Endothelial cell of umbilical vein (primary cell): ENCODE measurements at places on chromosomes 16 and 17. TPM values are rescaled to one million over a fixed set of nuclear protein-coding genes. Genes with fewer than 3 reads are reported as not detected.

Gene RRAD
- total RNA-seq: 0.22 and 0.46 TPM in 2 replicates

Gene KRT9
- not detected in 2 replicates for total RNA-seq

Gene CLTC
- 317 and 326 TPM in 2 replicates for total RNA-seq

Gene EIF3C
- 669 and 744 TPM in 2 replicates for total RNA-seq

Gene KRTAP1-5
- total RNA-seq: not detected in 2 replicates

Gene SPATA32
- total RNA-seq: not detected in 2 replicates

Gene SLC25A10
- 16.7 and 17.2 TPM in 2 replicates for total RNA-seq

Gene TBC1D3C
- not detected in 2 replicates for total RNA-seq

Gene KCNJ12
- 0.44 and 0.51 TPM in 2 replicates for total RNA-seq

Gene IRX3
- total RNA-seq: not detected in 2 replicates

Gene SCGB1C2
- total RNA-seq: not detected in 2 replicates

Gene RMI2
- 7.7 and 11.1 TPM in 2 replicates for total RNA-seq

Gene KRT31
- total RNA-seq: not detected in 2 replicates

Gene TMC6
- total RNA-seq: 58.0 and 72.4 TPM in 2 replicates
